Right kidney (tissue), 9 donors: ENCODE measurements at places on chromosomes 16 and 17.

GRCh38 chr16:50448522-50448921, 79.7 kb upstream of the BRD7 start:
- no peak for DNase-seq

GRCh38 chr17:64009571-64010402, 10.6 kb downstream of the ICAM2 start:
- no peak for DNase-seq

DNA sequence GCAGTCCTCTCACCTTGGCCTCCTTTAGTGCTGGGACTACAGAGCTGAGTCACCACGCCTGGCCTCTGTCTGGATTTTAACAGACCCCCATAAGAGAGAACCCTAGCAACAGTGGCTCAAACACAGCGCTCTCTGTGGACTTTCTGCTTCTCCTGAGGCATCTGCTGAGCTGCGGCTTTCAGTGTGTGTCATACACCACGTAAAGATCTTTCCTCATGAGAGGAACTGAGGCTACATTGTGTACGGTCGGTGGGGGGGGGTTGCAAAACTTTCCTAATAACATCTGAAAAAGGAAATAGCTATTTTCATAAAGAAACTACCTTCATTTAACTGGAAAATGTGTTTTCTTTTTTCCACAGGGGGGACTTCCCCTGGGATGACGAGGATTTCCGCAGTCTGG, 32.9 kb downstream of the DEF8 start:
- no peak for DNase-seq

DNA sequence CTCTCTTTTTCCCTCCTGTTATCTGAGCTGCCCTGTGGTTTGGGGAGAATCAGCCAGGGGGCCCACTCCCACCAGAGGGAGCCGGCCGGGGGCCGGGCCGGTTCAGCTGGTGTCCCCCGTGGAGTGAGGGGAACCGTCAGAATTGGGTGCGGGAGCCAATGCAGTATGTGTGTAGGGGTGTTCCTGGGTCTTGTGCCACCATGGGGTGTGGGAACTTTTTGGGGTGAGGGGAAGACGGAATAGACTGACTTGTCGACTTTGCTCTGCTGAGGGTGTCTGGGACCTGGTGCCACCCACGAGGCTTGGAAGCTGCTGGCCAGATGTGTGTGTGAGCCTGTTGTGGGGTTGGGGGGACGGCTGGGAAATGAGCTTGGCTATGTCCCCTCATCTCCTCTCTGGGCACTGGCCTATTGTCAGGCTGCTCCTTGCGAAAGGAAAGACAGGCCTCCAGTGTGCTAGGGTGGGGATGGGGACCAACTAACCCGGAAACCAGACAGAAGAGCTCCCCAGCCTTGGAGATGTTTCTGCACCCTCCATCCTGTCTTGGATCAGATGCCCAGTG, 9.9 kb downstream of the RARA start:
- peak; percentile 31 for DNase-seq

- no peak for DNase-seq
Measured at GRCh38 chr17:62994931-62995330, 28.9 kb downstream of the TANC2 start.

DNA sequence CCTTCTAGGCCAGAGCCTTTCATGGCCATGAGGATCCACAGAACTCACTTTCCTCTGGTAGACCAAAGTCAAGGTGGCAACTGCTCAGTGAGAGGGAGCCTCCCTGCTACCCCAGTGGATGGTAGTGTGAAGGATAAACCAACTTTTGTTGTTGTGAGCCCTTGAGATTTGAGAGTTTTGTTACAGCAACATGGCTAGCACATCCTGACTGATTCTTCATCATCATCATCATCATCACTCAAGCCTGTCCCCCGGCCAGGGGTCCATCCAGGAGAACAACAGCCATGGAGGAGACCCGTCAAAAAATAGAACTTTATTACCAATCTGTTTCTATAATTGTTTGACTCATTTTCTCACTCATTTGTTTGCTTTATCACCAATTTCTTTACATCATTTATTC, 23.7 kb downstream of the RAI1 start:
- DNase-seq: no peak

- no peak for DNase-seq
Measured at GRCh38 chr16:684961-685696, 995 bp upstream of the JMJD8 start.

DNA sequence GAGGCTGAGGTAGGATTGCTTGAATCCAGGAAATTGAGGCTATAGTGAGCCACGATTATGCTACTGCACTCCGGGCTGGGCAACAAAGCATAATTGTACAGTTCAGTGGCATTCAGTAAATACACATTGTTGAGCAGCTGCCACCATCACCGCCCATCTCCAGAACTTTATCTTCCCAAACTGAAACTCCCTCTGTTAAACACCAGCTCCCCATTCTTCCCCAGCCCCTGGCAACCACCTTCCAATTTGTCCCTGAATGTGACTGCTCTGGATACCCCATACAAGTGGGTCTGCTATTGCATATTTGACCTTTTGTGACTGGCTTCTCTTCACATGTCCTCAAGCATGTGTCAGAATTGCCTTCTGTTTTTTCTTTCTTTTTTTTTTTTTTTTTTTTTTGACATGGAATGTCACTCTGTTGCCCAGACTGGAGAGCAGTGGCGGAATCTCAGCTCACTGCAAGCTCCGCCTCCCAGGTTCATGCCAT, 2.9 kb downstream of the RPL38 start:
- DNase-seq: no peak

DNA sequence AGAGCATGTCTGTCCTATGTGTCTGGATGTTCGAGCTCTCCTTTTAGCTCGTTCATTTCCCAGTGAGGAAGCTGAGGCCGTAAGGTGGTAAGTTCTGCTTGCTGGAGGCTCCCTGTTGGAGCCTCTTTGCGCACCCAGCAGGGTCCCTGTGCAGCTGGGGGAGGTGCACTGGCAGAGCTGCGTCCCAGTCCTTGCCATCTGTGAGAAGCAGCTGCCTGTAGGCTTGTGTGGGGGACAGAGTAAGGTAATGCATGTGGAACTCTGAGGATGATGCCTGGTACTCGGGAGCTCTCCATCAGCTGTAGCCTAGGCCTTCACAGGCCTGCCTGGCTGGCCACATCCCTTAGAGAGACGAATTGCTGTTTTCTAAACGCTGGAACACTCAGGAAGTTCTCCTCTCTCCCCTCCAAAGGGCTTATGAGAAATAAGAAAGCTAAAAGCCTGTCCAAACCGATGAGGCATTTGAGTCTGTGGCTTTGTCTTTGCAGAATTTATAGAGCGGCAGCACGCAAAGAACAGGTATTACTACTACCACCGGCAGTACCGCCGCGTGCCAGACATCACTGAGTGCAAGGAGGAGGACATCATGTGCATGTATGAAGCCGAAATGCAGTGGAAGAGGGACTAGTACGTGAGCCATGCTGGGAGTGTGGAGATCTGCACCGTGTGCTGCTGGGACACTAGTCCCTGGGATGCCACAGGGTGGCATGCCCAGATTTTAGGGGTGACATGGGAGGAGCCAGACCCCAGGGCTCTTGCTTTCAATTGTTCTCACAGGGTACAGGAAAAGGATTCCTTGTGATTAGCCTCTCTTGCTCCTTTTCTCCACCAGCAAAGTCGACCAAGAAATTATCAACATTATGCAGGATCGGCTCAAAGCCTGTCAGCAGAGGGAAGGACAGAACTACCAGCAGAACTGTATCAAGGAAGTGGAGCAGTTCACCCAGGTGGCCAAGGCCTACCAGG, 1.6 kb downstream of the NDUFB10 start:
- DNase-seq: no peak

GRCh38 chr17:50523208-50523607, 9.3 kb upstream of the EPN3 start:
- DNase-seq: peak; percentile 22

DNA sequence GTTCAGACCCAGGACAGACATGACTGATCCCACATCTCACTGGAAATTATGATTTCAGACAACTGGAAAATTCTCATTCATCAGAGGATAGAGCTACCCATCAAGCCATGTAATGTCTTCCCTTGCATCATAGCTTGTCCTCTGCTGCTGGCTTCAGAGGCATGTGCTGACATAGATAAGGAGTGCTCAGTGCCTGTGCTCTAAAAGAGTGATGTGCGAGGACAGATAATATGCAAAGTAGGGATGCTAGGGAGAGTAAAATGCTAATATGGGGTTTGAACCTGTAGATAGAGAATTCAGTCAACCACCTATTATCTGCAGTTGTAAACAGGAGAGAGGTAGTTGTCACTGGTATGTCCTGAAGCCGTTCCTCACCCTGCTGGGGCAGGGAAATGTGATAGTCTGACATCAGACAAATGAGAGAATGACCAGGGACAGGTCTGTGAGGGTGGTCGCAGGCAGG, 349.7 kb upstream of the CCL2 start:
- DNase-seq: no peak

- peak; percentile 25 for DNase-seq
Measured at GRCh38 chr17:70552230-70552981, 383.1 kb downstream of the KCNJ2 start.

DNA sequence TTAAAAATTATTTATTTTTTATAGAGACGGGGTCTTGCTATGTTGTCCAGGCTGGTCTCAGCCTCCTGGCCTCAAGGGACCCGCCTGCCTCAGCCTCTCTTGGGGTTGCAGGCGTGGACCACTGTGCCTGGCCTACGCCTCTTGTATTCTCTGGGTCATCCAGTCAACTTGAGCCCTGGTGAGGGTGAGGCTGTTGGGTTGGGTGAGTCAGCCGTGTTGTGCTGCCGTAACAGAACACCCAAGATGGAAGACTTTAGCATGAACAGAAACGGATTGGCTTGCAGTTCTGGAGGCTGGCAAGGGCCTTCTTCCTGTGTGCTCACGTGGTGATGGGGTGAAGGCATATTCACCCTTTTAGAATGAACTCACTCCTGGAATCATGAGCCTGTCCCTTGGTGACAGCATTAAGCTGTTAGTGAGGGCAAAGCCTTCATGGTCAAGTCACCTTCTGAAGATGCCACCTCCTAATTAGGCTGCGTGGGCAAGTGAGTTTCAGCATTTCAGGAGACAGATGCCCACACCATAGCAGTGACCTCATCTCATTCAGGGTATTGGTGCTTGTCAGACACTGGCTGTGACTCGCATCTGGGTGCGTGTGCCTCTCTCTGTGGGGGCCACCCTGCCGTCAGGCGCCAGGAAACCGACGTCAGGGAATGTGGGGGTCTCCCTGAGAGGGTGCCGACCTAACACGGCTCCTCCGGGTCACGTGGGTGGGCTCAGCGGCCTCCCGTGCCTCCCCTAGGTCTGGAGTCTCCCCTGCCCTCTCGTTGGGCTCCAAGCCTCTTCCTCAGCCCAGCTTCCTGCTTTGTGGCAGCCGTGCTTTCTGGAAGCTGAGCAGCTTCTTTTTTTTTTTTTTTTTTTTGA, 49.8 kb downstream of the WDR45B start:
- no peak for DNase-seq

GRCh38 chr17:4341616-4341977, 24.9 kb downstream of the UBE2G1 start:
- no peak for DNase-seq

DNA sequence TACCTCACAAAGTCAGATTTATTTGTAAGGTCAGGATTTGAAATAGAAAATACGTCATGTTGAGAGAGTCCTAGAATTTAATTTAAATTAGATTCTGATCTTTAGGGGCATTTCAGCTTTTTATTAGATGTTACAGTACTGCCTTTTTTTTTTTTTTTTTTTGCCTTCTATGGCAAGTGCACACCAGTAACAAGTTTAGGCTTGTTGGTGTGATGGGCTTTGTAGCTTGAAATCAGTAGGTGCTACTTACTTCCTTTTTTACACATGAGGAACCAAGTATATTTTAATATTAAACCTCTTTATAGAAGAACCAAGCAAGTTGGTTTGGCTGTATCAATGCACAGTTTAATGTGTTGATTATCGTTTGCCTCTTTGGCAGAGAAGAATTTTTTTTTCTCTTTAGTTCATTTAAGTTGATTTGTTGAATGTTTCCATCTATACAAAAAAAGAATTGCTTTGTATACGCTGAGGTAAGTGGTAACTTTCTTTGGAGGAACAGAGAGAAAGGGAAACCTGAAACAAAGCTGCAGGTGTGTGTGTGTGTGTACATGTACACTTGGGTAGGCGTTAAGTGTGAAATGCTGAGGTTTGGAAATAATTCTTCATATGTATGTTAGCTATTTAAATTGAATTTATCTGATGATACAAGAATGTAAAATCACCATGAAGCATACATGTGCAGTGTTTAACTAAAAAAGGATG, 15.7 kb downstream of the RBL2 start:
- no peak for DNase-seq

GRCh38 chr17:67993153-67993997, 2.9 kb downstream of the C17orf58 start:
- peak; percentile 92 for DNase-seq

DNA sequence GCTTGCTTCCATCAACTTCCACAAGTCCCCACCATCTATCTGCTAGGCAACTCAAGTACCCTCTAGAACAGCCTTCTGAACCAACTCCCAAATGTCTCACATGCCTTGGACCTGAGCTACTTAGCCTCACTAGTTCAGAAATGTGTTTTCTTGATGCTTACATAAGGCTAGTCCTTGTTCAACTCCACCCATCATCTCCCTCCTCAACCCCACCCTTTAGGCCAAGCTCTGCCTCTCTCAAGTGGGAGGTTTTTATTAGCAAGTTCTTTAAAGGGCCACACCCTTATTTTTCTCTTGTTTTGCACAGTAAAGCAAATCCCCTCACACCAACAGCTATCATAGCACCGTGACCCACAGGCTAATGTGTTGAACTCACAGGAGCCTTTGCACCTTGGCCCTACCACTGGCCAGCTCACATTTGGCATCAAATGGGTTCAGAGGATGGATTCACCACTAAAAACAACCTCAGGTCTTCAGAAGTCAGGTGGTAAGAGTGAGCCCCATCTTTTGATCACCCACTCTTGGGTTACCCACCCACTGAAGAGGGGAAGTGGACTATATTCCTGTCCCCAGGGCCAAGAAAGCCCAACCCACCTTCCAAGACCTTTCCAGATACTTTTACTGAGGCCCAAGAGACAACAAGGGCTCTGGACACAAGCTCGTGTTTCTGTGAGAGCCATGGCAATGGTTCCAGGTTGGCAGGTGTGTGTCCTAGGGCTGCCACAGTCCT, 12.2 kb downstream of the PIK3R5 start:
- DNase-seq: no peak

DNA sequence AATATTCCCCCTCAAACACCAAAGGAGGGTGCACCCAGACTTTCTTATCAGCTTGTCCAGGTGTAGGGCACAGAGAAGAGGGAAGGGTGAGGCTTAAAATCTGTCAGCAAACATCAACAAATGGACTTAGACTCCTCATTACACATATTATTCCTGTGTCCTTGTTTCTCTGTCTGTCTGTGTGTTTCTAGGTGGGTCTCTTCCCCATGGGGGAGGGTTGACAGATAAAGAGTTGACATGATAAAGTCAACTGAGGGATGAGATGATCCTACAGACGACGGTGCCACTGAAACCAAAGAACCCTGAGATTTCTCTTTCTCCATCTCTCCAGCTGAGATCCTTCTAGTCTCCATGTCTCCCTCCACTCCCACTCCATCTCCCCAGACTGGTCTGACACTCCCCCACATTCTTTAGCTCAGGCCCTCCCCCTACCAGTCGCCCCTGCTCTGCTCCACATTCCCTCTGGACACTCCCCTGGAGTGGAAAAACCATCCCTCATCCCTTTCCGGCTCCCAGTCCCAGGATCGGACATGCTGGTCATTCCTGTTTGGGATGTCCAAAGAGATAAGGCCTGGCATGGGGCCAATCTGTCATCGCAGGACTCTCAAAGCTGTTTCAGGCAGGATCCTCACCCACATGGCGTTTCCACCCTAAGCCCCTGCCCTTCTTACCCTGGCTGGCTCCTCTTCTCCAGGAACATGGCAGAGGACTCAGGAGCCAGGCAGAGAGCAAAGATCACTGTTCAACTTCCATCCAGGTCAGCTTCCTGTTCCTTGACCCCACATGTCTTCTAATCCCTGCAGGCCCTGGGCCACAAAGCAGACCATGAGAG, 2.9 kb upstream of the ITGA3 start:
- peak; percentile 78 for DNase-seq
